Mammary epithelial cell (primary cell): ENCODE measurements at places on chromosomes 1 and 21. TPM values are rescaled to one million over a fixed set of nuclear protein-coding genes. Genes with fewer than 3 reads are reported as not detected.
A peak's percentile ranks its signal among the peaks of the same experiment; 100 is the strongest.

DNA sequence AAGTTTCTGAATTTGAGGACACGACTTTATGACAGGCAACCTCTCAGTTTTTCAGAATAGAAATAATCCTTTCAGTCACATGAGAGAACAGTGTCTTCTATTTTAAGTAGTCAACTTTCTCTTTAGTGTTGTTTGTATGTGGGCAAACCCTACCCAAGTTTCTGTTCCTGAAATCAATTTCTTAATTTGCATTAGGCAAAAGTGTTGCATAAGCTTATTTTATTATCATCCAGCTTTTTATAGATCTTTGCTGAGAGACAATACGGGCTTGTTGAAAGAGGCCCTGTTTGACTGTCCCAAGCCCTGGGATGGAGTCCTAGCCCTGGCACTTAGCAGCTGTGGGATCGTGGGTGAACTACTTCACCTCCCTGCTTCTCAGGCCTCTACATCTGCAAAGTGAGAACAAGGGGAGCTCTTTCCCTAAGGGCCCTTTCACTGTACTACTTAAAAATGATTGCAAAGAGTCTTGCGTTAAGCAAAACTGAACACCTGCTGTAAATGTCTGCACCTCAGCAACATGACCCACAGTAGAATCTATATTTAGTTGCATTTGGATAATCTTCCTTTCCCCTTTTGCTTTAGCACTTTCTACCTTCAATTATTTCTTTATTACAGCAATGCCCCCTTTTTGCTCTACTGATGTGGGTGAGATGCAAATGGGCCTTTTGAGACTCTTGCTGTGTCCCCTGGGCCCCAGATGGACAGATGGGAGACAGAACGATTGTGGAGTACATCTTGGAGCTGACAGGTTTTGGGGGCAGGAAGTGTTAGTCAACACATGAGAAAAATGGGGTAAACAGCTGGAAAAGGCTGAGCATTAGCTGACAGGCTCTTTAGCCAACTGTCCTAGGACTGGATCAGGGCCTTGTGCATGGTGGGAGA is 41.0 kb upstream of the SCAF4 start:
- no peak for DNase-seq

- no peak for DNase-seq
Observed at GRCh38 chr1:244710474-244711062, 57.6 kb downstream of the DESI2 start.

DNA sequence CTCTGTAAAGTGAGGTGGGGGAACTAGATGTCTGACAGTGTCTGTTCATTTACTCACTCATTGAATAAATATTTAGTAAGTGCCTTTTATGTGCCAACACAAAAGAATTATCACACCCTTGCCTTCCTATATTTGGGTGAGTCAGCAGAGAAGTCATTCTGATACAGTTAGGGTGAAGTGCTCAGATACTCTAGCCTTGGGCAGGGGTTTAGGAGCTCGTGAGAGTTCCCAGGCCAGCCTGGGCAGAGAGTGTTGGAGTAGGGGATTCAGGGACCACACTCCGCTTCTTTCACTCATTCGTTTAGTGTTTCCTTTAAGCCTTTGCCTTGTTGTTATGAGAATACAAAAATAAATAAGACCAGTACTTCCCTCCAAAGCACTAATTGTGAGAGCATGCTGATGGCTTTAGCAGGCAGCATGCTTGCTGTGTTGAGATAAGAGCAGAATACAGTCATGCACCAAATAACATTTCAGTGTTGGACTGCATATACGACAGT is 83.9 kb downstream of the DYRK1A start:
- peak; percentile 60 for DNase-seq

DNA sequence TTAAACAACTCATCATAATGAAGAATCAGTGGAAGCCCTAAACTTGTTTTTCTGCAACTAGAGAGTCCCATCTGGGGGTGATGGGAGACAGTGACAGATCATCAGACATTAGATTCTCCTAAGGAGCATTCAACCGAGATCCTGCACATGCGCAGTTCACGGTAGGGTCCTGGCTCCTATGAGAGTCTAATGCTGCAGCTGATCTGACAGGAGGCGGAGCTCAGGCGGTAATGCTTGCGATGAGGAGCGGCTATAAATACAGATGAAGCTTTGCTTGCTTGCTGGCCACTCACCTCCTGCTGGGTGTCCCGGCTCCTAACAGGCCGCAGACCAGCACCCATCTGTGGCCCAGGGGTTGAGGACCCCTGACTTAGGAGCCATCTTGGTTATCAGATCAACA is 247.2 kb downstream of the FMN2 start:
- DNase-seq = no peak

GRCh38 chr1:28132171-28133167 is 44.0 kb downstream of the PTAFR start:
- no peak for DNase-seq

- no peak for DNase-seq
Observed at GRCh38 chr1:238592621-238593020, 701.9 kb upstream of the ZP4 start.

DNA sequence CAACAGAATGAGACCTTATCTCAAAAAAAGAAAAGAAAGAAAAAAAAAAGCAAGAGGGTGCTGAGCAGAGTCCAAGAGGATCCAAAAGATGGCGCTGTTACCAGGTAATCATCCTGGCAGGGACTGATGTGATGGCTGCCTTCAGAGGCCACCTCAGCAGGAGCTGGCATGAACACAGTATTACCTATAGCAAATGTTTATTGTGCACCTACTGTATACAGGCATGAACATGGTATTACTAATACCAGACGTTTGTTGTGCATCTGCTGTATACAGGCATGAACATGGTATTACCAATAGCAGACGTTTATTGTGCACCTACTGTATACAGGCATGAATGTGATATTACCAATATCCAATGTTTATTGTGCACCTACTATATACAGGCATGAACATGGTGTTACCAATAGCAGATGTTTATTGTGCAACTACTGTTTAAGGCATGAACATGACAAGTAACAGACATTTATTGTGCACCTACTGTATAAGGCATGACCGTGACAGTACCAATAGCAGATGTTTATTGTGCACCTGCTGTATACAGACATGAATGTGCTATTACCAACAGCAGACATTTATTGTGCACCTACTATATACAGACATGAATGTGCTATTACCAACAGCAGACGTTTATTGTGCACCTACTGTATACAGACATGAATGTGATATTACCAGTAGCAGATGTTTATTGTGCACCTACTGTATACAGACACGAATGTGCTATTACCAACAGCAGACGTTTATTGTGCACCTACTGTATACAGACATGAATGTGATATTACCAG is 115.1 kb upstream of the TMEM51 start:
- peak; percentile 32 for DNase-seq

The COL8A2 gene
- 13.3 TPM for total RNA-seq

The TMEM240 gene
- total RNA-seq = 1.1 and 2.2 TPM in 2 replicates

The ETNK2 gene
- 17.2 TPM for total RNA-seq

The CNST gene
- total RNA-seq = 14.9 and 21.8 TPM in 2 replicates

The AADACL3 gene
- total RNA-seq = not detected in 2 replicates

The NBPF4 gene
- total RNA-seq = not detected

The THEM4 gene
- total RNA-seq = 15.3 TPM
